IgD-negative memory B cell (primary cell): ENCODE measurements at places on chromosomes 6 and 20. TPM values are rescaled to one million over a fixed set of nuclear protein-coding genes. Genes with fewer than 3 reads are reported as not detected.

DSP gene
- 3.2 TPM for polyA plus RNA-seq

ADGRF5 gene
- not detected for polyA plus RNA-seq

OVOL2 gene
- polyA plus RNA-seq = not detected

ABCC10 gene
- polyA plus RNA-seq = 13.4 TPM

COL21A1 gene
- polyA plus RNA-seq = not detected

KCNB1 gene
- polyA plus RNA-seq = not detected

RCAN2 gene
- not detected for polyA plus RNA-seq

ARMC12 gene
- polyA plus RNA-seq = 0.39 TPM

ETV7 gene
- 5.1 TPM for polyA plus RNA-seq

RIPOR3 gene
- 3.3 TPM for polyA plus RNA-seq

FAM210B gene
- polyA plus RNA-seq = 15.8 TPM

PRIM2 gene
- 9.1 TPM for polyA plus RNA-seq

ULBP3 gene
- polyA plus RNA-seq = 1.1 TPM
